NCI-H524 treated with DMSO at 0.1 percent for 48 hours (cell line): ENCODE measurements at places on chromosomes 5 and 9.

DNA sequence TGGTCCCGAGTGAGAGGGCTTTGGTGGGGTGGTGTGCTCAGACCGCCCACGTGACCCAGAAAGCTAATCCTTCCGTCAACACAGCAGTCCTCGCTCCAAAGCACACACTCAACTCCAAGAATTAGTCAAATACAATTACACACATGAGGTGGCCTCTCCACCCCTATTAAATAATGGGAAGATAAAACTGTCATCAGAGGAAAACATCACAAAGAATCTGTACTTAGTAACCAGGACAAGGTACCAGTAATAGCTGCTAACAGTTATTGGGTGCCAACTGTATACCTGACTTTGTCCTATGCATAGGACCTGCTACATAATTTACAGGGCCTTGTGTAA lies 222.8 kb downstream of the HSPA4 start:
- no peak for DNase-seq

DNA sequence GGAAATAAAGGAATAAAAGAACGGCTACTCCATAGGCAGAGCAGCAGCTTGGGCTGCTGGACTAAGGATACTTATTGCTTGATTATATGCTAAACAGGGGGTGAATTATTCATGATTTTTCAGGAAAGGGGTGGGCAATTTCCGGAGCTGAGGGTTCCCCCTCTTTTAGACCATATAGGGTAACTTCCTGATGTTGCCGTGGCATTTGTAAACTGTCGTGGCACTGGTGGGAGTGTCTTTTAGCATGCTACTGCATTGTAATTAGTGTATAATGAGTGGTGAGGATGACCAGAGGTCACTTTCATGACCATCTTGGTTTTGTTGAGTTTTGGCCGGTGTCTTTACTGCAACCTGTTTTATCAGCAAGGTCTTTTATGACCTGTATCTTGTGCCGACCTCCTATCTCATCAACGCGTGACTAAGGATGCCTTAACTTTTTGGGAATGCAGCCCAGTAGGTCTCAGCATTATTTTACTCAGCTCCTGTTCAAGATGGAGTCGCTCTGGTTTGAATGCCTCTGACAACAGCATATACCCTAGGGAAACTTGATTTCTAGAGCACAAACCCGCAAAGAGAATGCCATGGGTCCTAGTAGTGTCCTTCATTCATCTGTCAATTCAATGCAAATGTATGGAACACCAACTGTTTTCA lies 47.8 kb upstream of the PWWP2A start:
- no peak for DNase-seq

DNA sequence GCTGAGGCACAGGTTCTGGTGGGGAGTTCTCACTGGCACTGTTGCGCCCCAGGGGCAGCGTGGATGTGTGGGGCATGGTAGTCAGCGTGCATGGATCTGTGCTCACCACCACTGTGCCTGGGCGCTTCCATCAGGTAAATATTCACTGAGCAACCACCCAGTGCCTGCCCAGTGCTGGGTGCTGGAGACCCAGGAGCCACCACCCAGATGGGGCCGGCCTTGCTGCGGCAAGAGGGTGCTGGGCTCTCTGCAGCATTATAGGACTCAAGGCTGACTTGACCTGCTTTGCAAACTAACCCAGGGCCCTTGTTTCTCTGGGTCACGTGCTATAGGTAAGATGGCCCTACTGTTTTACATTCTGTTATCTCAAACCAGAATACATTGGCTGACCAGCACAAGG lies 60.5 kb downstream of the DAP start:
- DNase-seq: no peak

GRCh38 chr5:139678751-139679750 lies 30.9 kb downstream of the CXXC5 start:
- DNase-seq: no peak

DNA sequence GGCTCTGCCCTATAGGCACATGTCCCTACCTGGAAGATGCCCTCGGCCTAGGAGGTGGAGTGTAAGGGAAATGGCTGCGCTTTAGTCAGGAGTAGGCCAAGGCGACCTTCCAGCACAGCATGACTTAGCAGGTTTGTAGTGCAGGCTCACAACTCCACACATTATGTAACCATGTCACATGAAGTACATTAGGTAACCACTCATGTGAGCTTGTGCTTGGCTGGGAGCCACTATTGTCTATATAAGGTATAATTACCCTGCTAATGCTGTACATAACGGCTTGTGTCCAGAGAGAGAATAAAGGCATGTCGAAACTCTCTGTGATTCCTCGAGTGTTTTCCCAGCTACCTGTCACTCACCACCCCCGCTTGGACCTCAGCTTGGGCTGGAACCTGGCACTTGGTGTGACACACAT lies 74.9 kb downstream of the CAMK4 start:
- no peak for DNase-seq

DNA sequence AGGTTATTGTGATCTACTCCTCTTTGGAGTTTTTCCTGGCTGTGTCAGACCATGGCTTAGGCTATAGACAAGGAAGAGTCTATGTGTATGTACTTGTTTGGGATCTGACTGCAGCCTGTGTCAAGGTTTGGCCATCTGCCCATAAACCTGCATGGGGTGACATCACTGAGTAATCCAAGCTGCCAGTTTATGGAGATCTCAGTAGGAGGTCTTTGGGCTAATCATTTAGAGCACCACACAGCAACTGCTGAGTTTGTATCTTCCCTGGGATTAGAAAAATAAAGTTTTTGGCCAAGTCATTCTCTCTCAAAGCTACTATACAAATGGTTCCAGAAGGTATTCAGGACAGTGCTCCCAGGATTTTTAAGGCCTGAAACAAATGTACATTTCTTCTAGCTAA lies 65.5 kb upstream of the HSPB3 start:
- DNase-seq: peak; percentile 75

DNA sequence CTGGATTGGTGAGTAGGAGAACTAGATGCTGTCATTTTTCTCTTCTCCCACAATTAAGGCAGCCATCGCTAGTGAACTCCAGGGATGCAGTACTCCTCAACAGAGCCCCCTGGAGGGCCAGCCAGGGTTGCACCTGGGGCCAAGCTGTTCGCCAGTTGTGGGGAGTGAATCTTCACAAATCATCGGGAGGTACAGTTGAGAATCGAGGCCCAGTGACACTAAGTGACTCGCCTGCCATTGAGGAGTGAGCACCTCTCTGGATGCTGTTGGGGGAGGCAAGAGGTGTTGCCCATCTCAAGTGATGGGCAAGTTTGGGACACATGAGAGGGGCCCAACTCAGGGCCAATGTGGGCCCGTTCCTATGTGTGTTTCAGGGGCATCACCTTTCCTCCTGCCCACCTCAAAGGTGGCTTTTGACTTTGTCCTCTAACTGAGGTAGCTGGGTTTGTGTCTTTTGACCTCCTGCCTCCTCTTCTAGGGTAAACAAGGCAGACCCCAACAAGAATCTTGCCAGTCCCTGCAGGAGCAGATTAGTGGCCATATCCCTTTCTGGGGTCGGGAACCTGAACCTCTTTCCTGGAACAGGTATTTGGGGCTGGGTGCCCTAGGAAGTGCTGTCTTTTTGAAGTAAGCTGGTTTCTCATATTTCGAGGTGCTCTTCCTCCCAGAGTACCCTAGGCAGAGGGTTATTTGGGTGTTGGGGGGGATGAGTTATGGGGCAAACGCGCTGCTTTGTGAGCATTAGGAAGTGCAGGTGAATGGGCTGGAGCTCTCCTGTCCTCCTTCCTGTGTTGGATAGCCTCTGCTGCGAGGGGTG lies 181.2 kb downstream of the MACROH2A1 start:
- DNase-seq: no peak

DNA sequence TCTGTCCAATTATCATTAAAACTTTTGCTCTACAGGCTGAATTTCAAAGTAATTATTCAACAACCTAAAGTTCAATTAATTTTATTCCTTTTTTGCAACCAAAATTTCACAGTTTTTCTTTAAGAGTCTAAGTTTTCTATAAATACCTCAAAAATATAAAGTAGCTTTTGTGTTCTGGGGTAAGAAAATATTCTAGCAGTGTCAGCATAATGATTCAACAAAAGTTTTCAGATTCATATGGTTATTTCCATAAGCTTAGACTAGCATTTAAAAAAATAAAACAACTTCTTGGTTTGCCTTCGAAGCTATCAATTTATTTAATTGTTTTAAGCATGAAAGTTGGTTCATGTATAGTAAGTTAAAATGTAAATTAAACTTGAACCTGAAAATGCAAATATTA lies 1962.3 kb upstream of the CDH6 start:
- no peak for DNase-seq

DNA sequence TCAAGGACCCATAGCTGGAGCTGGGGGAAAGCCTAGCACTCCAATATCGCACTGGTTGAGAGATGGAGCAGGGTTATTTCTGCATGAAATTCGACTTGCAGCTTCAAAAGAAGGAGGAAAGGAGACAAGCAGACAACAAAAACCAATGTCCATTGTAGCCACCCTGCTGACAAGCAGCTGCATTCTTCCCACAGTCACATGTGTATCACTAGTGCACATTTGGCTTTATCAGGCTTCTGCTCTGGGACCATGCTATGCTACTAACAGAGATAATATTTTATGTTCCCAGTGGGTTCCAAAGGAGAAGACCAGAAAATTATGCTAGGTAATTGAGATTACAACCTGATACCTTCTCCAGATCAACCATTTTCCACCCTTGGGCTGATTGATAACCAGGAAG lies 59.7 kb downstream of the MFAP3 start:
- no peak for DNase-seq

- no peak for DNase-seq
Observed at GRCh38 chr9:137437691-137438590, 3.2 kb downstream of the ENTPD8 start.

DNA sequence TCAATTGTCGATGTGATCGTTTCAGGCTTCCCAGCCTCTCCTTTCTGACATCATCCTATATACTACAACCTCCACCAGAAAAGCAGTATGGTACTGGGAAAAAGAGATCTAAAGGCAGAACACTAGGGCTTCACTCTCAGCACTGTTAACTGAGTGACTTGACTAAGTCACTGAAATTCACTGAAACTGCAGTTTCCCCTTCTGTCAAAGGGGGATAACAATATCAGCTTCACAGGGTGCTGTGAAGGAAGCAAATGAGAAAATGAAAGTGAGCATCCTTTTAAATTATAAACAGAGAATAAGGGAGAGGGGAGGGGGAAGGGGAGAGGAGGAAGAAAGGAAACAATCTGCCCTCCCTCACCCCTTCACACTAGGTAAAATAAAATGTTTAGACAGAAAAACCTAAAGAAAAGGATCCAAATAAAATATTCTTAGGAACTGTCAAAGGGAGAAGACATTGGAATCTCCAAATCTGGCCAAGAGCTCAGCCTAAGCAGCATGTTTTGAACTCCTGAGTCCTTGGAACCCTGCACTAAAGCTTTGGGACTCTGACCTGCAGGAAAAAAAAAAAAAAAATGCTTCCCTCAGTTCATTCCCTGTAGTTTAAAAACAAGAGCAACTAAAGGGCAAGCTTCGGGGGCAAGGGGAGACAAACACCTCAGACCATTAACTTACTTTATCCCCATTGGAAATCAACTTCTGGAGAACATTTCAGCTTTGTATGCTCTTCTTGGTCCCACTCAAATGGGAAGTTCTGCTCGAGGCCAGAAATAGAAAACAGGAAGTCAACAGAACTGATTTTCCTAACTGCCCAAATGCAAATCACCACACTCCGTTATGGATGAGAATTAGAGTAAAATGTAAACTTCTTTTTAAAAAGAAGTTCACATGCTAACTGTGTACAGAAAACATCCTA lies 178.3 kb downstream of the DEPDC1B start:
- no peak for DNase-seq

GRCh38 chr9:38285236-38285635 lies 107.3 kb upstream of the ALDH1B1 start:
- DNase-seq: no peak

GRCh38 chr9:135346438-135347050 lies 133.0 kb upstream of the PPP1R26 start:
- DNase-seq: no peak

DNA sequence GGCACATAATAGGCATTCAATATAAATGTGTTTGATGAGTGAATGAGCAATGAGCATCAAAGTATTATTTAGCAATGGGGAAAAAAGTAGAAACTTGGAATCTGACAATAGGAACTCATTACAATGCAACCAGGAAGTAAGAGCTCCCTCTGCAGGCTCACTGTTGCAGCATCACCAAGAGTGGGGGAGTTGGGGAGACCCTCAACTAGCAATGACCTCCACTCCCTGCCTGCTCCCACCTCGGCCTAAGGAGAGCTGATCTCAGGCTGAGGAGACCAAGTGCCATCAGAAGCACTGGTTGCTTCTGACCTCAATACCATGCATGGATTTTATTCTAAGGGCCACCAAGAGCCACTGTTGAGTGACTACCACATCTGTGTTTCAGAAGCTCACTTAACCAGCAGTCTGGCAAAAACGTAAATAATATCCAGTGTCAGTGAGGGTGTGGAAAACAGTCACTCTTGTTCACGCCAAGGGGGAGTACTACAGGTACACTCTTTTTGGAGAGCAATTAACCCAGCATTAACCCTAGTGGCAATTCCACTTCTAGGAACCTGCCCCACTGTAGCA lies 8.0 kb downstream of the VDAC1 start:
- no peak for DNase-seq

DNA sequence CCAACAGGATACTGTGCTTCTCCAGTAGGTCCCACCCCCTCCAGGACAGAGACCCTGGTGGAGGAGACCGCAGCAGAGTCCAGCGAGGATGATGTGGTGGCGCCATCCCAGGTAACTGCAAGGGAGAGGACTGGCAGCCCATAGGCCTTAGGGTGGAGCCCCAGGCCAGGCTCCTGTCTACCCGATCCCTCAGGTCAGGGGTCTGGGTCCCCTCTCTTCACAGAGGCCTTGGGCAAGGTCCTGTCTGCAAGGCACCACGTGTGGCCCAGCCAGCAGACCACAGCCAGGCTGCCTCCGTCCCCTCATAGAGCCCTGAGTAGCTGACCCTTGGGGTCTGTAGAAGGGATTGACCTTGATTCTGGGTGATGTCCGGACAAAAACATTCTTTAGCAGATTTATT lies 20.0 kb downstream of the CD74 start:
- DNase-seq: no peak

- DNase-seq: no peak
Observed at GRCh38 chr9:108168236-108168850, 678.8 kb upstream of the KLF4 start.

- no peak for DNase-seq
Observed at GRCh38 chr5:74482990-74483389, 157.5 kb downstream of the ENC1 start.

DNA sequence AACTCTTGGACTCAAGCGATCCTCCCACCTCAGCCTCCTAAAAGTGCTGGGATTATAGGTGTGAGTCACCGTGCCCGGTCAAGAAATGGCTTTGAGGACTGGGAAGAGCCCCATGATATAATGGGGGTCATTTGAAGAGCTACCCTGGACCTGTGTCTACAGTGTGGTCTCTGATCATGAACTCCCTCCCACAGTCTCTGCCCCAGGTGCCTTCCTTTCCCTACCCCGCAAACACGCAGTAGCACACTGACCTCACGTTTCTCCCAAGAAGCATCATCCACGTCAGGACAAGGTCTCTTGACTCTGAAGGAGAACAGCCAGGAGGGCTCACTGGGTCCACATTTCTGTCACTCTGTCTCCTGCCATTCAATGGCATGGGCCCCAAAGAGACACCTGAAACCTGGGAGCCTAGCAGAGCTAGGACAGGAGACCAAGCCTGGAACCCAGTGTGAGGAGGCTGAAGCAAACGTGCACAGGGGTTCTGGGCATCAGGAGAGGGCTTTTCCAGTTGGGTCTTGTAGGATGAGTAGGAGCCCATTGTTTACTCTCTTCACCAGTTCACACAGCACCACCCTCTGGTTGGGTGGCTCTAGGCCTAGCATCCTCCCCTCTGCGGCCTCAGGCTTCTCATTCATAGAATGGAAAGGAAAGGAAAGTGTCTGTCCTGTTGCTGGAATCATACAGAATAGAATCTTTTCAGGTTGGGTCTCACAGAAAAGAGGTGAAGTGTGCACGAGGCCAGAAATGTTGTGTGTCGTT lies 23.0 kb downstream of the PRRX2 start:
- no peak for DNase-seq
